ENCODE measurements at places on chromosomes 12 and 14.

DNA sequence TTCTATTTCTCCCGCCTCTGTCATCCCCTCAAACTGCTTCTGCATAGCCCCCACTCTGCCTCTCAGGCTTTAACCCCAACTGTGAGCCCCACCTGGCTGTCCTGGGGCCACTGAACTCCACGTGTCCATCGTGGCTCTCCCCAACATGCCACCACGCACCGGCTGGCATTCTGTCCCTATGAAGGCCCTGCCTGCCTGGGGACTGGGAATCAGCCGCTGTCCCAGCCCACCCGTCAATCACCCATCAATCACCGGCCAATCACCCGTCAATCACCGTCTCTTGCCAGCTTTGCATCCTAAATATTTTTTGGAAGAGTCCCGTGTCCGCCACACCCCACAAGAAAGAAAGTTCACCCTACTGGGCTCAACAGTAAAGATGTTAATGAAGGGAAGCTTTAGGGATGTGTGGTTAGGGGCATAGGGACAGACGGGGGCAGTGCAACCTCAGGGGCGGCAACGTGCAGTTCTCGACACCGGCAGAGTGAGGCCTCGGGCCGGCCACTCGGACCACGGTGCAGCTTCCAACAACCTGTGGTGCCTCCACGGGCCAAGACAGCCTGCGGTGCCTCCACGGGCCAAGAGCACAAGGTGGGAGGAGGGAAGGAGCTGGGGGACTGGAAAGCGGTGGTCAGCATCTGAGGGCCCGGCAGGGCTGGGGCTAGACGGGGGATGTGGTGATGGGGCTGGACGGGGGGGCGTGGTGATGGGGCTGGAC, 85.6 kb downstream of the GALNT9 start:
- DNase-seq: no peak

DNA sequence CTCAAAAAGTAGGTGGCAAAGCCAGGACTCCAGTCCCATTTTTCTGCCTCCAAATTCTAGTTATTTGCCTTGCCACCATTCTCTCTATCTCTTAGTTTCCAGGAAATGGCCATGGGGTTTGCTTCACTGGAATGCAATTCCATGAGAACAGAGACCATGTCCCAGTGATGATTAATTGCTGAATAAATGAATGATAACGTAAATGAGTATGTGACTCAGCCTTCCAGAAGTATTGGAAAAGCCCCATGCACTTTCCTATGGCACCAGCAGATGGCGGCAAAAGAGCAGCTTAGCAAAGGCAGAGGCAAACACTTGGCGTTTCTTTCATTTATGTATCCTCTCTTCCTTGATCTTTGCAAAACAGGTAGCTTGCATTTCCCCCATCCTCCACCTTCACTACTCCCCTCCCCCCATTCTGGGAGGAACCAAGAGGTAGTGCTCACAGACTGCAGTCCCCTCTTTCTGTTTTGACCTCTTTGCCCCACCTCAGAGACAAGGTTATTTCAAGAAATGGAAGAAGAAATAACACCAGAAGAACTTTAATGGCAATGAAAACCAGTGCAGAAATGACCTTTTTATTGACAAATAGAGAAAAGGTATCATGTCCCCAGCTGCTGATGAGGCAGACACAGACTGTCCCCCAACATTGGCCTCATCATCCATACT, 21.3 kb downstream of the TBX3 start:
- DNase-seq: no peak

DNA sequence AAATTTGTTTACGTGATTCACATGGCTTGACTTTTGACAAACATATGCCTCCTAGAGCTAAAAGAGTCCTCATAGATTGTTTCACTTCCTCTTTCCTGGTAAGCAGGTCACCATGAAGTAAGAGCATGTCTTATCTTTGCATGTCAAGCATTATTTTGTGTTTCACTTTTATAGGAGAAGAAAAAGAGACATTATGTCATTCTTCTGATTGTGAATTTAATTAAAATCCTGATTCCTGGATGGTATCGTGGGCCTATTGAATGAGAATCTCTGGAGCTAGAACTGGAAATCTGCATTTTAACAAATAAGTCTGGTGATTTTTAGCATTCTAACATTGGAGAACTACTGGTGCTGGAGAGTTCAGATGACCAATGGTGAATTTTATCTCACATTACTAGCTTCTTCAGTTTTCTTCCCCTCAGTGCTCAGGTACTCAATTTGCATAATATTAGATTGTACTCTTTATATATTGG, 218.6 kb upstream of the ATP2B1 start:
- DNase-seq: no peak

- peak; percentile 16 for DNase-seq
Observed at GRCh38 chr14:86091811-86092210, 561.9 kb downstream of the FLRT2 start.

- DNase-seq: no peak
Observed at GRCh38 chr12:100267603-100268281, 765 bp downstream of the SCYL2 start.

DNA sequence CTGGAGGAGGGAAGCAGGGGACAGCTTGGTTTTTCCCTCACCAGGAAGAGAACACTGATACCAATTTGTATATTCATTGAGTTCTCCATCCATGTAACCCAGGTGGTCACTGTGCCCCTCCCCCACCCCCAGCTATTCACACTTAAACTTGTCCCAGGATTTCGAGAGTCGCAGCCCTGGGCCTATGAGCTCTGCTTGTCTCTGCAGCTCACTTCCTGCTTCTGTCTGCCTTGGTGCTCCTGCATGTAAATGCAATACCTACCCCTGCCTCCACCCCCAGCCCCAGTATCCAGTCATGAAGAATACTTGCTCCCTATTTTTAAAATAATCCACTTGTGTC, 452.2 kb downstream of the BCL11B start:
- peak; percentile 60 for DNase-seq

DNA sequence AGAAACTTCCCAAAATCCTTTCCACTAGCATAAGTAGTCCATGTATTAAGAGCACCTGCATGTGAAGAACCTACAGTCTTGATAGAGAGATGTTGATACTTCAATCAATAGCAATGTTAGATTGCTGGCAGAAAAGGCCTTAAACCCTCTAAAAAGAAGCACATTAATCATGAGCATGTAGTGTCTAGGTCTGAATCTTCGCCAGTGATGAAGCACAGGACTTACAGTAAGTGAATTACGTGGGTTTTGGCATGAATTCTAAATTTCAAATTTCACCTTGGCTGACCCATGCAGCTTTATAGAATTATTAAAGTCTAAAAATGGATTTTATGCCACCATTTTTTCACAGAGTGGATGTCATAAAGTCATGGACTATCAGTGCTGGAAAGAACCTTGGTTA, 791.6 kb upstream of the NOVA1 start:
- DNase-seq: no peak

DNA sequence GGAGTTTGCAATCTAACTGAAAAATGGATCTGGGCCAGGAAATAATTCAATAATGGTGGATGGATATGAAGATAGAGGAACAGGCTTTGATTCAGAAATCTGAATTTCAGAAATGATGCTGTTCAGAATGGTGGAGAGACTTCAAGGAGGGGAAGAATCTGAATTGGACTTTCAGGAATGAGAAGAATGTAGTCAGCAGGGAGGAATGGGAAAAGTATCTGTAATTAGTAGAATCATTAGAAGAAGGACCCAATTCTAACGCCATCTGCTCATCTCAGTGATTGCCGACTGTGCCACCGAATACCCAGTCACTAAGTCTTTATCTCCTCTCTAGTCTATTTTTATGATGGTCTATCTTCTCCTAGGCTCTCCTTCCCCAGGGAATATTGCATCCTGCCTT, 363.2 kb downstream of the GALC start:
- DNase-seq: no peak

- DNase-seq: no peak
Observed at GRCh38 chr14:34420547-34421150, 41.4 kb downstream of the SPTSSA start.

GRCh38 chr12:67452119-67452805, 183.1 kb downstream of the CAND1 start:
- no peak for DNase-seq

All from iPS DF 6.9 (cell line).